ENCODE measurements at places on chromosomes 6 and 20.

DNA sequence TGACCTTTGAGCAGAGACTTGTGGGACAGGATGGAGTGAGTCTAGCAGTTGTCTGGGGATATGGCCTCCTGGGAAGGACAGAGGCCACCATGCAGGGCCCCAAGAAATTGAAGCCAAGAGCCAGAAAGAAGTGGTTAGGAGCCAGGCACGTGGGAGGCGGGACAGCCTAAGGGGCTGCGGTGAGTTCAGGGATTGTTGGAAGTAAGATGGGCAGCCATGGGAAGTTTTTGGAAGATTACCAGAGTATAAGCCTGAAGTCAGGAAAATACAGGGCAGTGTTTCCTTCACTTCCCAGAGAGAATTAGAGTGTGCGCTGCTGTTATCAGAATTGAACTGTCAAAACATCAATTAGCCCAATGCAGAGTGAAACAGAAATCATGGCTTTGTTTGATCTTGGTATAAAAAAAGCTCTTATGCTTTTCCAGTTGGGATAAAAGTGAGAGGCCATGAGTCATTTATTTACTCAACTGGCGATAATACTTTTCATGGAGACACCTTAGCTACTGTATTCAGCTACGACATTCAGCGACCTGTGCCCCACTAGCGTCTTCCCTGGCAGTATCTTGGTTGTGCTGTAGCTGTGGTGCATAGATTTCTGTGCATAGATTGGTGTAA is 66.9 kb downstream of the PHACTR2 start:
- no peak for DNase-seq

- no peak for DNase-seq
Measured at GRCh38 chr6:89449193-89449592, 16.2 kb downstream of the ANKRD6 start.

GRCh38 chr6:28005152-28005890 is 48.3 kb downstream of the OR2B6 start:
- no peak for DNase-seq

GRCh38 chr20:37226889-37227288 is 34.7 kb downstream of the GHRH start:
- DNase-seq: no peak

DNA sequence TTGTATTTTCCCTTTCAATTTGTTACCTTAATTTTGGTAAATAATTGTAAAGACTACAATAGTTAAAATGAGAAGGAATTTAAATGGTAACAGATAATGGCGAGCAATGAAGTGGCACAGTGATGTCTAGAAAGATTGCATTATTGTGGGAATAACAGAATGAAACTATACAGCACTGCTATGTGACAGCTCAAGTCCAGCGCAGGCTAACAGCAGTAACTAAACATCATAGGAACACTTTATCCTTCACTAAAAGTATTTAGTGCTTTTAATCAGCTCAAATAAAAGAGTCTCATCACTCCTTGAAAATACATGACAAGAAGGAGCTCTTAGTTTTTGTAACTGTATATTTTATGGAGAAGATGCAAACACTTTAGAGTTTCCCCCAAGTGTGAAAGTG is 190.8 kb downstream of the TENT5A start:
- DNase-seq: no peak

- DNase-seq: no peak
Measured at GRCh38 chr20:42530855-42531448, 658.8 kb downstream of the PTPRT start.

DNA sequence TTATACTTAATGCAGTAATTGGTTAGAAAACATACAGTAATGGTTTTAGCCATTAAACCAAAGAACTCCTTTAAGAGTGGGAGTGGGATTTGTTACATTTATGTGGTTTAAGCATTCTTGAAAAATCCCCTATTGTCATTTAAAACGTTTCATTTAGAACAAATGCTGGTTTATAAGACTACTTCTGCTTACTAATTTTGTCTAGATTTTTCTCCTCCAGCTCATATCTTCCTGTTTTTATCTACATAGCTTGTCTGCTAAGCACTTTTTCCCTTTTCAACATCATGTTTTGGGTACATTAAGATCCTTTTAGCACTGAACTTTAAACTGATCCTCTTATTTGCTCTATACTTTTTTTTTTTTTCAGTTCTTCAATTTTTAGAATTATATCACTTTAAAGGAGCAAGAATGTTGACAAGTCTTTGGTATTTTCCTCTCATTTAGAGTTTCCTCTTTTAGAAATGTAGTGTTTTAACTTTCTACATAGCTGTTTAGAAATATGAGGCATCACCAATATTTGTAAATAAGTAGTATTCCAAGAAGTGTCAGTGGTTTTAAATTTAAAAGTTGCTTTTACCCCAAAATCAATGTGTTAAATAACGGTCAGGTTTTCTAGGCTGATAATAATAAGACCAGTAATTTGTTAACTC is 80.9 kb downstream of the SESN1 start:
- no peak for DNase-seq

DNA sequence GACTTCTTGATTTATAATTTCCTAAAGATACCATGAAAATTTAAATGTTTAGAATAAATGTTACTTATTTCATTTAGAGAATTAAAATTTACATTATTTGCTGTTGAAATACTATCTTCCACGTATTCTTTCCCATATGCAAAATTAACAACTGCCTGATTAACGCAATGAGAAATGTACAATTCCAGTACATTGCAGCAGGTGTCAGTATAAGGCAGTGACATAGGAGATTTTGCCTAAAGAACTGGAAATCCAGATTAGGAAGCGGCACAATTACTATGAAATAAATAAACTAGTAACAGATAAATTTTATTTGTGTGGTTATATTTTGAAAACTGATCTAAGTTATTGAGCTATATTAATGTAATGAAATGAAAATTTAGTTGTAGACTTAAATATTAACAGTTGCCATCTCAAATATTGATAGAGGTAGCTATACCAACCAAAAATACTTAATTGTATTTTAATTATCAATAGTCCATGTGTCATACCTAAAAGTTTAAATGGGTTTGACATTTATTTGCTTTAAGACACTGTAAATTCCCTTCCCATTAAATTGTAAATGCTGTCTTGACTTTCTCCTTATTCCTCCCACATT is 300.2 kb downstream of the UTRN start:
- DNase-seq: peak; percentile 43

DNA sequence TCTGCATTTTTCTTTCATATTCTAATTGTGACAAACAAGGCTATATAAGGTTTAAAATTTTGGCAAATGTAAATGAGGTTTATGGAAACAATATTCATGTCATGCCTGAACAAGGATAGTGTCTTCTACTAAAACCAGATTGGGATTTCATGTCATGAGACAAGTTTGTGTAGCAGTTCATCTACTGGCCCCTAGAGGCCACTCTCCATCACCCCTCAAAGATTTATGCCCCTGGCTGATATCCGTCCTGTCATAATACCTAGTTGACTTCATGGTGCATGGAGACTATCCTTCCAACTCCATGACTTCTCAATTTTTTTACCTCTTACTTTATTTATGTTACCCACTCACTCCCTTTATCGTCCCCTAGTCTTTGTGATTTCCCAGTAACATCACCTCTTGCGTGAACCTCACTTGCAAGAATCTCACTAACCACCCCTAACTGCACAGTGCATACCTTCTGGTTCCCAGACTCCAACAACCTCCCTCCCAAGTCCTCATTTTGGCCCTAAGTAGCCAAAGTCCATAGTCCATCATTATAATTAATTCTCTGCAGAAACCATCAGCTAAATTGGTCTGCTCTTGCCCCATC is 179.8 kb downstream of the TASP1 start:
- peak; percentile 9 for DNase-seq

- DNase-seq: no peak
Measured at GRCh38 chr6:89630488-89630887, 8.1 kb downstream of the LYRM2 start.

DNA sequence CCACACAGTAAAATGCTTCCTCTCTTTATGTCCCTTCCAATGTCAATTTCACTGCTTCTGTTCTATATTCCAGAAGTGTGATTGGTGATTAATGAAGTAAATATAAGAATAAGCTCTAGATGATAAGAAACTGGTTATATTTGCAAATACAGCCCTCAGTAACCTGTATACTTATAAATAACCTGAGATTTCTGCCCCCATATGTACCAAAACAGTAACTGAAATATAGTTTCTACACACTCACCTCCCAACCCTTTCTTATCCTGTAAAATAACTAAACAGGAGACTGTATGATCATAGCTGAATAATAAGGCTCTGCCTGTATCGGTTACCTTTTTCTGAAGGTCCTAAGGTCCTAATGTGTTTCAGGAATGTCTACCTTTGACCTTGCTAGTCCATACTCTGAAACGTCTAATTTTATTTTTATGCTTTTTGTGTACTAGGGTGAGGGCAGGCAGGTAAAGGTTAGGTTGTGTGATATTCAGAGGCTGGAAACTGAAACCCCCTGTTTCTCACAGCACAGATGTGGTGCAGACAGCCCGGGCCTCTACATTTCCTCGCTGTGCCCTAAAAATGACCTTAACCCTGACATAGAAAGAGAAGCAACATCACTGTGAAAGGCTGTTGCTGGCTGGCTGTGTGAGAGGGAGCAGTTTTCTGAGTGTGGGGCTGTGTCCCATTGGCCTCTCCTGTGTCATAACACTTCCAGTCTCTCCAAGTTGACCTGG is 378.8 kb downstream of the CENPW start:
- no peak for DNase-seq

DNA sequence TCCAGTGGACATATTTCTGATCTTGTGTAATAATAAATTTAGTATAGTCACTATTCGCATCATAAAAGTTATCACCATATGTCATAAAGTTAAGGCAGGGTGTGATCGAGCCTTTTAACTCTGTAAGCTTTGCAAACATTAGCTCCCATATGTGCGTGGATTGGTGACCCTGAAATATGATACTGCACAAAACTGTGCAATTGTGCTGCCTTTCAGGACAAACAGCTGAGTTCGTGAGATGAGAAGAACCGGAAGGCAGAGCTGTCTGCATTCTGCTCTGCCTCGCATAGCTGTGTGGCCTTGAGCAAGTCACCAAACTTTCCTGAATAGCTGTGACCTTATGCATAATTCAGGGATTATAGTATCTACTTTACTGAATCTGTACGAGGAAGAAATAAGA is 3.2 kb upstream of the PLEKHG1 start:
- DNase-seq: no peak

DNA sequence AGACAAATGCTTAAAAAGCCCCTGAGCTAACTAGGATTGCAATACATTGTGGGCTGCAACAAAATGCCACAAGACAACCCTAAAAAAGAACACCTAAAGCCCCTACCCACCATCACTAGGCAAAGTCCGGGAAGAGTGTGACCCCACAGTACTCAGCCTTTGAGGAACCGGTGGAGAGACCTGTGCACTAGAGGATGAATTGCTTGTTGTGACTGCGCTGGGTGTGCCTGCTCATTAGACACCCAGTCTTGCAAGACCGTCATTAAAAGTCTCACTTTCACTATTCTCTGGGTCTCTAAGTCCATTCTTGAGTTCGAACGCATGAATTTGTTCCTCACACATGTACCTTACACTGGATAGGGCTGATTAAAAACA is 88.7 kb downstream of the JPH2 start:
- no peak for DNase-seq

DNA sequence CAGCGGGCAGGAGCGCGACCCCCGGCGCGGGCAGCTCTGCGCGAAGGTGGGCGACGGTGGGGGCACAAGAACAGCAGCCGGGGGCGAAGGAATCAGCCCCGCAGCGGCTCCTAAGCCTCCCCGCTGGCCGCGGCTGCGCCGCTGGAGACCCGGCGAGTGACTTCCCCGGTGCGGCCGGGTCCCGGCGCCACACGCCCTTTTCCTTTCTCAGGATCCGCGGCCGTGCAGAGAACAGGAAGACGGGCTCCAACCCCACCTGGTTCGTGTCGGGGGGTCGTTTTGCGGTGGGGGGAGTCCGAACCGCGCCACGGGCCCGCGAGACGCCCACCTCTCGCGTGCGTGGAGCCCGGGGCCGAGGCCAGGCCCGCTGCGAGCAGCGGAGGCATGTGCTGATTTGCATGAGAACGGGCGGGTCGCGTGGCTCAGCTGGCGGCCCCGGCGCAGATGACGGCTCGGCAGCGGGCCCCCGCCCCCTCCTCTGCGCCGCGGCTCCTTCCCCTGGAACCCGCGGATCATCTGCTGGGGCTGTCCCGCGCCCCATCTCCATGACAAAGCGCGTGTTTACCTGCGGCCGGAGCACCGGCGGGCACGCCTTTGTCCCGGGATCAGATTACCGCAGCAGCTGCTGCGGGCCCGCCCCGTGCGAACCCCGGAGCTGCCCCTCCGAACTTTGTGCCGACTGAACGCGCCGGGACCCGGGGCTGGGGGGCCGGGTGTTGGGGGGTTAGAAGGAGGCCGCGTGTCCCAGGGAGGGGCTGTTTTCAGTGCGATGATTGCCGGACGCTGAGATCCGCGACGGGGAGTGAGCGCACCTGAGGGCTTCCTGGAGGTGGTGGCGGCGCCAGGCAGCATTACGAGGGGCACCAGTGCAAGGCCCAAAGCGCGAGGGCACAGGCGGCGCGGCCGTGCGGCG is 4.9 kb upstream of the DLL1 start:
- DNase-seq: peak; percentile 63

DNA sequence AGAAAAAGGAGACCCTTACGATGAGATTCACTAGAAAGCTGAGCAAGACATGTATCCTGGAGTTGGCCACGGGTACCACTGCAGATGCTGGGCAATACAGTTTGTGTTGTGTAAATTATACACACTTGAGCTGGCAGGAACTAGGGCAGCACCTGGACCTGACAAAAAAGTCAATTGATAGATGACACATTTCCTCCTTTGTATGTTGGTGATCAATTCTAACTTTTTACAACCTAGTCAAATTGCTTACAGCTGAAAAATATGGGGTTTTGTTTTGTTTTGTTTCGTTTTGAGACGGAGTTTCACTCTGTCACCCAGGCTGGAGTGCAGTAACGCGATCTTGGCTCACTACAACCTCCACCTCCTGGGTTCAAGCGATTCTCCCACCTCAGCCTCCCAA is 108.9 kb downstream of the UST start:
- no peak for DNase-seq

- DNase-seq: no peak
Measured at GRCh38 chr20:47338131-47338628, 18.3 kb downstream of the ZMYND8 start.

DNA sequence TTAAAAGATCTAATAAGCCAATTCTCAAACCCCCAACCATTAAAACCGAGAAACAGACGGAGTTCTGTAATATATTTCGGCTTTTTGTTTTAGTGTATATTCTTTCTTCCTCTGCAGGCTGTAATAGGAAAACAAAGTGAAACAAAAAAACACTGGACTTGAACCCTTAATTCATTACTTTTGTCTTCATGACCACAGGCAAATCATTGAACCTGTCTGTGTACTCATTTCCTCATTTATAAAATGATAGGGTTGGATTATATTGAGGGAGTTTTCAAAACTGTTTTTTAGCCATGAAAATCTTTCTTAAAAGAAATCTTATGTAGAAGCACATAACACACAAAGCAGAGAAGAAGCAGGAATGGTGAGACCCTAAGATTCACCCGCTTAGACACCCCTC is 278.8 kb downstream of the CD83 start:
- no peak for DNase-seq

- no peak for DNase-seq
Measured at GRCh38 chr6:71490876-71491275, 202.3 kb downstream of the OGFRL1 start.

GRCh38 chr6:143000811-143001210 is 55.8 kb upstream of the HIVEP2 start:
- DNase-seq: no peak
